ENCODE measurements at places on chromosomes 7 and 10.

GRCh38 chr10:122962405-122962804 is 8.4 kb upstream of the C10orf88 start:
- DNase-seq = no peak

- no peak for DNase-seq
Measured at GRCh38 chr7:75638594-75639070, 100.1 kb downstream of the HIP1 start.

DNA sequence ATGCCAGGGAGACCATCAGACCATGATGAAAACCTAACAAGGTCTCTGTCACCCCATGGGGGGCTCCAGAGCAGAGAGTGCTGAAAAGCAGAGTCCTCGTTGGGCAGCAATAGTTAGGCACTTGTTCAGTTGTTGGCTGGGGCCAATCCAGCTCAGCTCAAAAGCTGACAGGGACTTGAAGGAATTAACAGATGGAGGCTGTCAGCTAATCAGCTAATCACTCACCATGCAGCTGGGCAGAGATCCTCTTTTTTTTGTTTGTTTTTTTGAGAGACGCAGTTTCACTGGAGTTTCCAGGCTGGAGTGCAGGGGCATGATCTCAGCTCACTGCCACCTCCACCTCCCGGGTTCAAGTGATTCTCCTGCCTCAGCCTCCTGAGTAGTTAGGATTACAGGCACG is 18.1 kb downstream of the CEP55 start:
- DNase-seq = no peak

- DNase-seq = no peak
Measured at GRCh38 chr7:157292770-157293412, 43.9 kb upstream of the DNAJB6 start.

DNA sequence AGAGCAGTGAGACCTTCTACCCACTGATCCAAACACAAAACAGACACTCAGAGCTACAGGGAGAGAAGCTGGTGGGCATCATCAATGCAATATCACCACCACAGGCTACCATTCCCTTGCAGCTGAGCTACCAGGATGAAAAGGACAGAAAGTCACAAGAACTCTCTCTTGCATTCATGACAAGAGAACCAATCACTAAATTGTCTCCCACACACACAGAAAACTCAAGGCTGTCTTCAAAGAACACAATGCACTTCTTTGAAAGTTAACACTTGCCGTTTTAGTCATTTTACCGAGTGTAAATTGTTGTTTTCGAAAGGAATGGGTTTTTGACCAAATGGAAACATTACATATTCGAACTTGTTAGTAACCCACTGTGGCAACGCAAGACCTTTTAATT is 626.6 kb downstream of the SORCS1 start:
- DNase-seq = no peak

GRCh38 chr10:124830445-124830844 is 28.8 kb downstream of the ABRAXAS2 start:
- DNase-seq = no peak

GRCh38 chr10:129028451-129028850 is 438.6 kb upstream of the MGMT start:
- no peak for DNase-seq

DNA sequence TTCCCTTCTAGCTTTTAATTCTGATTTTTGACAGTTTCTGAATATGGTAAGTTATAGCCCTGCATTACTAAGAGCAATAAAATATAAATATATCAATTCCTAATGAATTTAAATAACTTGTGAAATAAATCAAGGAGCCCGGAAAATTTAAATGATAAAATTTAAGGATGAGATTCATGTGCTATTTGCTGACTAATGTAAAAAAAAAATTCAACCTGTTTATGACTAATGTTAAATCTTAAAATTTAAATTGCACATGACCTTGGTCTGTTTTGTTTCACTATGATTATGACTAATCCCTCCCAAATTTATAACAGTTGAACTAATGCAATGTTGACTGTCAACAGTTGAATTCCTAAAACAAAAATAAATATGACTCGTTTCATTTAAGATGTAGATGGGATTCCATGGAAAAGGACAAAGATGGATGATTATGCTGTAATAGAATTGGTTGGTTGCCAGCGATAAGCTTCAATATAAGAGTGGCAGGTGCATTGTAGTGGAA is 419.9 kb downstream of the NRG3 start:
- no peak for DNase-seq

GRCh38 chr7:157022681-157023588 is 12.5 kb upstream of the MNX1 start:
- no peak for DNase-seq

- DNase-seq = no peak
Measured at GRCh38 chr7:125668321-125668993, 738.8 kb upstream of the POT1 start.

DNA sequence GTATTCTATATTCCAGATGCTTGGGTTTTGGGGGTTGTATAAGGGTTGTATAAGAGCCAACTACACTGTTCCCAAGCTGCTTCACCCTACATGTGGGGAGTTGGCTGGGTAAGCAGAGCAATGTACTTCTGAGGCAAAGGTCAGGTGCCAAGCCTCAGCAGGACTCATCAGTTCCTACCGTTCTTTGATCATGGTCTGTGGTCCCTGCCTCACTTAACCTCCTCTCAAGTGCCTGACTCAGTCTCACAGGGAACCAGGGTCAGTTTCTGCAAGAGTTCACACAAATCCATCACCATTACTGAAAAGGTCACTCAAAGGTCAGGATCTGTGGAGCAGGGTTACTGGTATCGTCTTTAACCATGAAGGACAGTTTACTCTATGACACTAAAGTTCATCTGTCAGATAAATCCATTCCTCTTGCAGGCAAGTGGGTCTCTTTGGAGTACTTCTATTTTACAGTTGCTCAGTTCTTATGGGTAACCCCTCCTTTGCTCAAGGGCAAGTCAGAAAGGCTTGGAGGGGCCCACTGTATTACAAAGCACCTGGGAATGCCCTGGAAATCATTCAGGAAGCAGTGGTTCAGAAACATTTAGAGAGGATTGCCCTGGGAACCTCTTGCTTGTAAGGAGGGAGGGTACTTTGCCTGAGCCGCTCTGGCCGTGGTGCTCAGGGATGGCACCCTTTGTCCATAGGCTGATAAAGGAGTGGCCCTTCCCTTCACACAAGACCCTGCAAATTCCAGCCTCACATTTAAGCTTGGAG is 184.3 kb upstream of the CDCA7L start:
- DNase-seq = no peak

DNA sequence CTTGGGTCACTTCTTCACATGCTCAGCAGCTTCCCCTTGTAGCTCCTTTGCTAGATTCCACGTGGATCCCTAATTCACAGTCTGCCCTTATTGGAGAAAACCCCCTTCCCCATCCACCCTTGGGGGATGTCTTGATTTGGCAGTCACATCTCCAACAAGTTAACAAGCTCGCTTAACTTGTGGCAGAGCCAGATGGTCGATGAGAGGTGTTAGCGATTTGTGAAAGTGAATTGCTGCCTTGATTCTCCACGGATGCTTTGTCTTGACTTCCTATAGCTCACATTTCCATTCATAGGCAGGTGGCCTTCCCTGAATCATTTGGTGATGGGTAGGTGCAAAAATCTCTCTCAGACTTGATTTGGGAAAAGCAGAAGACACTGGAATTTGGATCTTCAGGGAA is 387.9 kb downstream of the TCERG1L start:
- DNase-seq = no peak

GRCh38 chr10:27715505-27715904 is 30.1 kb downstream of the MKX start:
- DNase-seq = no peak

DNA sequence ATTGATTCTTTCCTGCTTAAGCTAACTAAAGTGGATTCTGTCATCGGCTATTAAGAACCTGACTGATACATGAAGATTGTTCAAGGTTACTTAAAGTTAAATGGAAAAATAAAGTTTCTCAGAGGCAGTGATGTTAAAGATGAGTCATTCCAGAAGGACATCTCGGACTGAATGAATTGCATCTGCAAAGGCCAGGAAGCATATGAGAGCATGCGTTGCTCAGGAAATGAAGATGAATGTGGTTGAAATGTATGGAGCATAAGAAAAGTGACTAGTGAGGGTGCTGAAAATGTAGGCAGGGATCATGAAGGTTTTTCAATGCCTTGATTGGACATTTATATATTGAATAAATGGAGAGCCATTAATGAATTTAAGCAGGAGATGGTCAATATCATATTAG is 133.9 kb upstream of the GHITM start:
- DNase-seq = no peak

GRCh38 chr10:10782603-10783002 is 235.1 kb upstream of the CELF2 start:
- no peak for DNase-seq

GRCh38 chr7:94040254-94040653 is 36.1 kb upstream of the BET1 start:
- DNase-seq = no peak

DNA sequence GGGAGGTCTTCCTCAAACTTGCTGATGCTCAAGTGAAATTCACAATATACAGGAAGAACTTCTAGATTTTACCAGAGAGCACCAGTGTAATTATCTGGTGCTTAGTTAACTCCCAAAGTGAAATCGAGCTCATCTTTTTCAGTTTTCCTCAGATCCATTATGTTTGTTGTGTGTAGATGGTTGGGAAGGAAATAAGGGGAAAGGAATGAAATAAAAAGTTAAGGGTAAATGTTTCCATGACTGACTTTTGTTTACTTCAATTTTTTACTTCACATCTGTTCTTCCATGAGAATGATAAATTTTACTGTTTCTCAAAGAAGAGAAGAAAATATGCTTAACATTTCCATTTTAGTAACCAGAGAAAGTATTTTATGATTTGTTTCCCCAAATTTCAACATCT is 21.3 kb downstream of the FAM107B start:
- DNase-seq = no peak

DNA sequence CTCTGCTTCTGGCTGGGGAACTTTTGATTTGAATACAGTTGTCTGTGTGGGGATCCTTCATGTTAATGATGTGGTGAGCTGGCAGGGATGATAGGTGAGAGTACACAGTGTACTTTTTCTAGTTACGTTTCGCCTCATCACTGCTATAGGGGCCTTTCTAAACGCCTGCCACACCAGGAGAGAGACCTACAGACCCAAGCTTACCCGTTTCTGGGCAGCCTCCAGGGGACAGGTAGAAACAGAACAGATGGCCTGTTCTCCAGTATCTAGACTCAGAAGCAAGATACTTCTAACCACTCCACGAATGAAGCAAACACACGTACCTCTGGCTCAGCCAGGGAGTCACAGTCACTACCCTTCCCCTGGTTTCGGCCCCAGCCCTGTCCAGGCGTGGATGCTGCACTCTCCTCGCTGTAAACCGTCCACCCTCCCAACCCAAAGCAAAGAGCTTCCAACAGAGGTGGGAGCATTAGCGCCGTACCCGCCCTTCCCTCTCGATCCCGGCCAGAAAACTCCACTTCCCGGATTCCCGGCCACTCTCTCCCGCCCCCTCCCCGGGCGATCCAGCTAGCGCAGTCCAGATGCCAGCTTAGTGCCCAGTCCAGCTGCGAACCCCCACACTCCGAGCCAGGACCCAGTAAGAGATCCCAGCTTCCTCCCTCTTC is 1.2 kb downstream of the CCDC6 start:
- no peak for DNase-seq

- no peak for DNase-seq
Measured at GRCh38 chr7:142139597-142140400, 28.3 kb downstream of the MGAM2 start.

GRCh38 chr10:79149662-79150443 is 81.1 kb downstream of the ZMIZ1 start:
- DNase-seq = no peak

DNA sequence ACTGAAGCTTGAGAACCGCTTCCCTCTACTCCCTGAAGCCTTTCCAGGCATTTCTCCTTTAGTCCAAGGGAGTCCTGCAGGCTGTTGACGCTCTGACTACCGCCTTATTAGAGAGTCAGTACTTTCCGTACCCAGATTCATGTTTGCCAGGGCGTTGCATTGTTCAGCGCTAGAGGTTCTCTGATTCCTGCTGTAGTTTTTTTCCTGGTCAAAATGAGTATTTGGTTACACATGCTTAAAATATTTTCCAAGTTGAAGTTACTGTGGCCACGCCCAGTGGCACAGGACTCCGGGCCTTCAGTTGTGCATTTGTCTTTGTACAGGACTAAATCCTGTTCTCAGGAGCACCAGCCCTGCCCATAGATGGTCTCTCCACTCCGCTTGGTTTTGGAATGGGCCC is 7.9 kb downstream of the MTURN start:
- DNase-seq = no peak

DNA sequence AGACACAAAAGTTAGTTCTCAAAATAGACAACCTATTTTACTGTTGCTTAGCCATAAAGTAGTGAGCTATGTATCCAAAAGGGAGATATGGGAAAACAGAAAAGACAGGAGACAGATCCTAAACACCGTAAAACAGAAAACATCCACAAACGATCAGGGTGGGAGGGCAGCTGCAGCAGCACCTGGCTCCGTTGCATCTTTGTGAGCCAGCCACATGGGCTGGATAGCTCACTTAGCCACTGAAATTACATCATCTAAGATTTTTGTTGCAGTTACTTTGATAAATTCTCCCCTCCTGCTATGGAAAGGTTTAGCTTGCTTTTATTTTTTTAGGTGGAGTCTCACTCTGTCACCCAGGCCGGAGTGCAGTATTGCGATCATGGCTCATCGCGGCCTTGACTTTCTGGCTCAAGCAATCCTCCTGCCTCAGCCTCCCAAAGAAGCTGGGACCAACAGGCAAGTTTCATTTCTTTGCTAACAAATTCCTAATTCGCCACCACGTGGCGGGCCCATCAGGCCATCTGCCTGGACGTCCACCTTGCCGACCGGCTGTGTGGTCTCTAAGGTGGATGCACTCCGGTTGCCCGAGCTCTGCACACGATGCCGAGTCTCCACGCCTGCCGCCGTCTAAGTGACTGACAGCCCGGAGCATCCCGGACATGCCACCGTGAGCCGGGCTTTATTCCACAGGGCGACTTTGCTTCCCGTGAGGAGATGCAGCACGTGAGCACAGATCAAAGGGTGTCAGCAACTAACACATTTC is 159.8 kb downstream of the DIP2C start:
- no peak for DNase-seq

DNA sequence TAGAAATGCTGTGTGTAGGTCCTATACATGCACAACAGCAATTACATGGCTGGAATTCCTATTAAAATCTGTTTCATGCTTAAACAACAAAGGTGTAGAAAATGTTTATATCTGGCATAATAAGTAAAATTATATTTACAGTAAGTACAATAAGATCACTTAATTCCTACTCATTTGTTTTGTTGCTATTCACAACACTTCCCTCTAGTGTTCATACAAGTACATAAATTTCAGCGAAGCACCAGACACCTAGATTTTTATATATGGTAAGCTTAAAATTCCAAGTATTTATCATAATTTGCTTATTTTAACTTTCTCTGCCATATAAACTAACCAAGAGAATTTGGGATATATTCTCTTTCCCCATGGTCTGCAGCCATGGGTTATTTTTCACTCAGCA is 51.8 kb upstream of the ANK3 start:
- DNase-seq = no peak
